ENCODE measurements at places on chromosomes 1 and 21.

- DNase-seq: no peak
These were observed 108.7 kb downstream of the TSEN15 start for GRCh38 chr1:184160236-184160635.

GRCh38 chr1:43987159-43987902, 4.1 kb upstream of the CCDC24 start:
- no peak for DNase-seq

- no peak for DNase-seq
These were observed 116.3 kb upstream of the SLC25A33 start for GRCh38 chr1:9422911-9423505.

- DNase-seq: no peak
These were observed 25.6 kb upstream of the SCCPDH start for GRCh38 chr1:246698466-246699094.

GRCh38 chr1:87202922-87203655, 125.6 kb upstream of the LMO4 start:
- DNase-seq: no peak

- DNase-seq: no peak
These were observed 87.2 kb downstream of the SPAG17 start for GRCh38 chr1:118097622-118098348.

DNA sequence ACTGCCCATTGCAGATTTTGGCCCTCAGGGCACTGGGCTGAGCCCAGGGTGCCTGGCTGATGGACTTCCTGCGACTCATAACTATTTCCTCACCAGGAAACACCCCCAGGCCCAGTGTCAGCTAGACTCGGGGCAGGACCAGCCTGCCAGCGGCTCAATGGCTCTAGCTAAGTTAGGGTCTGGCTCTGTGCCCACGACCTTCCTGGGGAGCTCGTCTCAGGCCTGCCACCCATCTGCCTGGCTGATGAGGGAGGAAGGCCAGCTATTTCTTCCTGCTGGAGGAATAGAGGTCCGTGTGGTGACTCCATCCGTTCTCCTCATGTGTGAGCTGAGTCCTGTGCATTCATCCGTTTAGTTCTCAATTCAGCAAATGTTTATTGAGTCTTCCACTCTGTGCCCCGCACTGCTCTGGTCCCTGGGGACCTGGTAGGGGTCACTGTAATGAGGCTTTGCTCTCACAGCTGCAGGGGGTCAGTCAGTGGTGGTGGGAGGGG, 44.5 kb downstream of the KIRREL1 start:
- DNase-seq: no peak

DNA sequence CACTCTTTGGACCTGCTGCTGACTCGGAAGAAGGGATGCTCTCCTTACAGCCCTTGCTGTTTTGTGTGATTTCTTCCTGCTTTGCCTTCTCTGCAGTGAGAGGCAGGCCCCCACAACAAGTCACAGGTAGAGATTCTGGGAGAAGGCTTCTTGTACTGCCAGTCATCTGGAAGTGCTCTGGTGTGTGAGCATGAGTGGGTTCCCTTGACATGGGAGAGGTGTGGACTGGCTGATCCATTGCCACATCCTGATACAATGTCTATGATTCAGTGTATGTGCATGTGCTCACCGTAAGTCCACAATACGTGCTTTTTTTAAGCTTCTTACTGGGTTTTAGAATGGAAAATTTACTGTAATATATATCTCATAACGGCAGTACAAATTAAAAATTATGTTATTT, 46.0 kb upstream of the PLA2G4A start:
- no peak for DNase-seq

- no peak for DNase-seq
These were observed 74.6 kb upstream of the GADD45A start for GRCh38 chr1:67610450-67610849.

DNA sequence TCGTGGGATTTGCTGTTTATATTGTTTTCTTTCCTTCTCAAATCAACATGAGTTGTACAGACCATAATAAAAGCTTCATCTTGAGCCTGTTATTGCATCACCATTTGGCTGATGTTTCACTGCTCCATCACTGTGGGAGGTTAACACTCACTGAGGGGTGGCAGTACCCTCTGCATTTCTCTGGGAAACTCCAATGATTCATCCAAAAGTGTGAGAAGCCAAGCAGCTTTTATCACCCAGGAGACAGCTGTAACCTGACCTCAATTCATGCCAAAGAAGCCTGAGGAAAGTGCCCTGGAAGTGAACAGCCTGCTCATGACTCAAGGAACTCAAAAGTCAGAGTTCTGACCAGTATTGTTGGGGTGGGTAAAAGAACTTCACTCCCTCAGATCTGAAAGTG, 84.1 kb downstream of the GPR88 start:
- no peak for DNase-seq

DNA sequence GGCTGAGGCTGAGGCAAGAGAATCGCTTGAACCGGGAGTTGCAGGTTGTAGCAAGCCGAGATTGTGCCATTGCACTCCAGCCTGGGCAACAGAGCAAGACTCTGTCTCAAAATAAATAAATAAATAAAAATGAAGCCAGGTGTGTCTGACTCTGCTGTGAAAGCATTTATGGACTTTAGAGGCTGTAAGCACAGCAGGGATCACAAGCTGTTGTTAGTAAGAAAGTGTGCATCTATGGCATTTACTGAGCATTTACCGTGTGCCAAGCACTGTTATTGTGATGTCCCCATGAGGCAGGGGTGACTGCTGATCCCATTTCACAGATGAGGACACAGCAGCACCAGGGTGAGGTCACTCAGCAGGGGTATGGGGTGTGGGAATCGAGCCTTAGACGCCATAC, 20.1 kb downstream of the FAM151A start:
- DNase-seq: no peak

DNA sequence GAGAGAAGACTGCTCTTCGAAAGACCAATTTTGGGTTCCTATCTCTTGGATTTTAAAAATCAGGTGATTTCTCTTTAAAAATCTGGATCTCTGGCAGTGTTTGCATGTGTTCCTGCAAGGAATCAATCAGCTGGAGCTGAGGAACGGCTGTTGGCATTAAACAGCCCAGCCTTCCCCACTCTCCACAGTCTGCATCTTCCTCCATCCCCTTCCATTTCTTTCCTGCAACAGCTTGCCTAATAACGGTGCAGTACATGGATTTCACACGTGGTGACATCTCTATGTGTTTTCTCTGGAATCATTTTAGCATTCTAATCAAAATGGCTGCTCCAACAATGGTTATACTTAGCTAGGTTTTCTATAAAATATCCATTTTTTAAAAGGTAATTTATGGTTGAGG, 20.0 kb downstream of the RIPPLY3 start:
- DNase-seq: no peak

DNA sequence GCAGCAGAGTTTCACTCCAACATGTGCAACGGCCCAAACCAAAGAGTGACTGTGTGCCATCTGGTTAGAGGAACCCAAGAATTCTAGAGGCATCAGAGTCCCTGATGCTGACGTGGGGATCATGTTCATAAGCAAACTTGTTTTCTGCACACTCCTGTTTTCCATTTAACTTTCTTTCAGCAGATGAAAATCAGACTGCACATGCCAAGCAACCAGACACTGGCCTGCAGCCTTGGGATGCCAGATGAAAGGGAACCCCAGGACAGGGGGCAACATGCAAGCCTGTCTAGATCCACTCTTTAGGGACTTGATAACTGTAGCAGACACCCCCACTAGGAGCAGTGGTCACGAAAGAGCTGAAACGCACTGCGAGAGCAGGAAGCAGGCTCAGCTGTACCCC, 56.8 kb downstream of the SLC66A1 start:
- no peak for DNase-seq

- no peak for DNase-seq
These were observed 2.2 kb downstream of the C1QA start for GRCh38 chr1:22638476-22639234.

DNA sequence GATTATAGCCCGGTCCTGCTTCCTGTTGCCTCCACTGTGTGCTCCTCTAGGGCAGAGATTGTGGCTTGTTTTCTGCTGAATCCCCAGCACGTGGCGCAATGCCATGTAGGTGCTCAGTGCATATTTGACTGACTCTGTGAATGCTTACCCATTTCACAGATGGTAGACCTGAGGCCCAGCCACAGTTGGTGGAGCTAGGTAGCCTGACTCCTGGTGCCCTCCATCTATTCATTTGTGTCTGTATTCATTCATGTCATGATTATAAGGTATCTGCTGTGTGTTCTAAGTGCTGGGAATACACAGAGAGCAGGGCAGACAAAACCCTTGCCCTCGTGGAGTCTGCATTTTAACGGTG, 22.5 kb downstream of the TNFRSF1B start:
- no peak for DNase-seq

GRCh38 chr1:201112926-201113325, 700 bp upstream of the CACNA1S start:
- DNase-seq: no peak

- DNase-seq: no peak
These were observed 2.9 kb upstream of the OLIG1 start for GRCh38 chr21:33067043-33067442.

DNA sequence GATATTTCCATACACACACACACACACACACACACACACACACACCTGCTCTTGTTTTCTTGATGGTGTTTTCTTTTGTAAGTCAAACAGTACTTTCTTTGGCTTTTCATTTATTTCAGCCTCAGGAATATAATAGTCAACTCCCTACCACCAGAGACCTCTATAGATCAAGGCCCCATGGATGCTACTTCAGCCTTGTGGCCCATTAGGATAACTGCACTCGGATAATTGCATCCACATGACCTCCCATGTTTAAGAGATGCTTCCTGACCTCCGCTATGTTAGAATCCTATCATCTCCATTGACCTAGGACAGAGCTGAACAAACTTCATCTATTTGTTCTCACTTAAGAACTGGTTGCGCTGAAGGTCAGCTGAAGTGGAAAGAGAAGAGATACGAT, 1094.0 kb upstream of the B3GALT2 start:
- DNase-seq: no peak

DNA sequence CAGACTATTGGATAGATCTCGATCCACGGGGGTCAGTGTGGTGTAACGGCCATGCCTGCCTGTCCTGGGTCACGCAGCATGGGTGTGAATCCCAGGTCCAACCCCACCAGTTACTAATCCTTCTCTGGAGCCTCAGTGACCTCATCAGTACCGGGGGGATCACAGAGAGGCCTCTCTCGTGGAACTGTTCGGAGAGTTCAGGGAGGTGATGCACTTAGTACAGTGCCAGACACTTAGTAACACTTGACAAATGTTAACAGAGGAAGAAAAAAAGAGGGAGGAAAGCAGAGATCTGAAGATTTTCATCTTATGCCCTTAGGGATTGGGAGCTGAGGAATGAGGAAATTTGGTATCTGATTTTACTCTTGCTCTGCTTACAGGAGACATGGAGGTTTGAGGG, 2.9 kb downstream of the ABCA4 start:
- no peak for DNase-seq

DNA sequence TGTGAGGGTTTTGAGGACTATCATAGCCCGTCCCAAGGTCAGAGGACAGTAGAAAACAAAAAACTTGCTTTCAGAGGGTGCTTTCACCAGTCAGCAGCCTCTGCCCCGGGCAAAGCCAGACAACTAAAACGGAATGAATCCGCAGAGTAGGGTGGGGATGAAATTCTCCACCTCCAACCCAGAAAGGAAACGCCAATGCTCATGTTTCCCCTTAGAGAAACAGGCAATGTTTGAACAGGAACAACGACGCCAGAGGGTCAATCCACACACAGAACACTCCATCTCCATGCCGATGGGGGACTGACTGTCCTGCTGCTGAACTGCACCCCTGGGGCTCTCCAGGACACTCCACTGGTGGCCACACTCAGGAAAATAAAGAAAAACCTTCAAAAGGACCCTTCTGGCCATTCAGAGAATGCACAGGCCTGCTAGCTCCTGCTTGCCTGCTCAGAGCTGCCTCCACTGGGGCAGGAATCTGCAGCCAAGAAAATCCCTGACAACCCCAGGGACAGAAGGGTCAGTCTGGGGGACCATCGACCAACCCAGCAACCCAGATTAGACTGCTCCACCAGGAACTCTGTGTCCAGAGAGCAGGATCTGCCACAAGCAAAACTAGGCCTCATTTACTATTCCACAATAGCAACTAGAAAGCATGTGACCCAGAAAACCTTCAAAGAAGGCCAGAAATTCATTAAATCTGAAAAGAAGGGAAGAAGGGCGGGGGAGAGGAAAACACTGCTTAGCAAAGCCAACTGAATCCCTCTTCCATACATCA, 116.0 kb downstream of the TOMM20 start:
- no peak for DNase-seq

DNA sequence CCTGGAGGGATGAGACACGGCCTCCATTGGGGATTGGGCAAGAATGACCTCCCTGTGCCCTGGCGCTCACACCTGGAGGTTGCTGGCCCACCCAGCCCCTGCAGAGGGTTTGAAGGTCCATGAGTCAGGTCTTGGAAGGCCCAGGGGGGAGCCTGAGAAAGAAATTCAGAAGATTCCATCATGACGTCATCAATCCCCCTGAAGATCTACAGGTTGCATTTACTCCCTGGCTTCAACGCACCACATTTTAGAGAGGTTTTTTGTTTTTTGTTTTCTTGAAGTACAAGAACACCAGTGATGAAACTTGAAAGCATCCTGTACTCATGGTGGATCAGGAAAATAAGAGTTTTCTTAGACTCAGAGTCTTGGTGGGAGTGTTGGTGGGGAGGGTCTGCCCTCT, 82.4 kb upstream of the SLC25A33 start:
- no peak for DNase-seq

- DNase-seq: no peak
These were observed 12.7 kb downstream of the TPM3 start for GRCh38 chr1:154178911-154179811.

GRCh38 chr1:219701476-219701875, 88.6 kb upstream of the ZC3H11B start:
- no peak for DNase-seq

DNA sequence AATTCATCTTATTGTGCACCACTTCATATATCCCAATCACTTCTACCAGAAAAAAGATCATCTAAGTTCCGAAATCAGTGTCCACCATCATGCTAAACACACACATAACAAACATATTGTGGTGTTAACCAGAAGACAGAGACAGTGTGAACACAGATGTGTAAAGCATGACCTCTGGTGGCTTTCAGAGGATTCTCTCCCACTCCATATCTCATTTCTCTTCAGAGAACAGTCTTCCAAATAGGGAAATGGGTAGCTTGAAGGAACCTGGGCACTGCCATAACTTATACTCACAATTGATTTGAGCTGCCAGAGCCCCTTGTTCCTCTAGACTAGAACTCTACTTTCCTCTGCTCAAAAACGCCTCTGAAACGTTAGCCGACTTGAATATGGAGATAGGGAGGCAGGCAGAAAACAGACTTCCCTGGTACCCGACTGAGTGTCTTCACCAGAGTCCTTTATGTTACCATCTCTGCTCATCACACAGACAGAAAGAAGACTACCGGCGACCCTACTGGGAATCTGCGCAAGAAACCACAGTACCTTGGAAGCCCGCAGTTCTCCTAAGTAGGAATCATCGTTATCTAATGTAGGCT, 1.8 kb upstream of the ELAPOR1 start:
- DNase-seq: no peak

- DNase-seq: no peak
These were observed 55.3 kb upstream of the SAMD13 start for GRCh38 chr1:84246213-84246612.

DNA sequence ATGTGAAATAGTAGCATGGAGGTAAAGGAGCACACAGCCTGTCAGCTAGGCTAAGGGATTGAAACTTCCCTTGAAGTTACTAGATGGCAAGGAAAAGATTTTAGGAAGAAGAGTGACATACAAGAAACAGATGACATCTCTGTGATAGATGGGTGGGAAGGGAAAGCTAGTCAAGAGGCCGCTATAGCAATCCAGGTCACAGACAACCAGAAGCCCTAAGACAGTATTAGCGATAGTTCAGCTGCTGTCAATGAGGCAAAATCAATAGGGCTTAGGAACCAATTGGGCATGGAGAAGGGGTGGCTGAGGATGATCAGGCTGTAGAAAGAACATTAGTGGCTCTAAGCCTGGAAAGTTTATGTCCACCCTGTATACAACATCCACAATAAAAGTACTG, 111.1 kb downstream of the GLUL start:
- no peak for DNase-seq
